ENCODE measurements at places on chromosomes 7 and 10. TPM values are rescaled to one million over a fixed set of nuclear protein-coding genes. Genes with fewer than 3 reads are reported as not detected.

The FKBP9 gene
- polyA plus RNA-seq = 177 TPM

The FANK1 gene
- 2.8 TPM for polyA plus RNA-seq

The CFAP46 gene
- polyA plus RNA-seq = 2.7 TPM

The OPALIN gene
- polyA plus RNA-seq = not detected

The ZPBP gene
- polyA plus RNA-seq = not detected

The BTBD16 gene
- polyA plus RNA-seq = not detected

The GBX1 gene
- polyA plus RNA-seq = not detected

DNA sequence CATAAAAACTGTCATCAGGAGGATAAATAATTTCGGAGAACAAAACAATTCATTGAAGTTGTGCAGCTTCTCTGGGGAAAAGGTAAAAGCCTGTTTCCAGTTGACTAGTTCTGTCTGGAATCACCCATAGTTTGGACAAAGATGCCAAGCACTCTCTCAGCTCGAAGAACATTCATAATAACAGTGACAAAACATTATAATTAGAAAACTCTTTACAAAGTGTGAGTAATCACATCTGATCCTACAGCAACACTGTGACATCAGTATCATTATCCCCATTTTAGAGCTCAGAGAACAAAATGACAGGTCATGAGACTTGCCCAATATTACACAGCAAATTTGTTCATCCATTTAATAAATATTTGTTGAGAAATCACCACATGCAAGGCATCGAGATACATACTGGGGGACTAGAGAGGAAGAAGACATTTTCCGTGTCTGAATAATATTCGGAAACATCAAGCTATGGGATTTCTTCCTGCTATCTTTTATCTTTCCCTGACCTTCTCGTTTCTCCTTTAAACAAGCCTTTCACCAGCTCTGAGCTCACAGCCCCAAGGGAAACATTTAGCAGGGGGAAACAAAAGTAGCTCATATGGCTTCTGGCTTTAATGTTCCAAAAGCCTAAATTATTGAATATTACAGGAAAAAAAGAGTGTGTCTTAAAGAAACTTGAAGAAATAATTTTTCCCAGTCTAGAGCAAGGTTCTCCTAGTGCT lies 123.3 kb upstream of the GHITM start:
- DNase-seq = no peak

GRCh38 chr10:95500097-95500496 lies 61.1 kb downstream of the SORBS1 start:
- DNase-seq = no peak

DNA sequence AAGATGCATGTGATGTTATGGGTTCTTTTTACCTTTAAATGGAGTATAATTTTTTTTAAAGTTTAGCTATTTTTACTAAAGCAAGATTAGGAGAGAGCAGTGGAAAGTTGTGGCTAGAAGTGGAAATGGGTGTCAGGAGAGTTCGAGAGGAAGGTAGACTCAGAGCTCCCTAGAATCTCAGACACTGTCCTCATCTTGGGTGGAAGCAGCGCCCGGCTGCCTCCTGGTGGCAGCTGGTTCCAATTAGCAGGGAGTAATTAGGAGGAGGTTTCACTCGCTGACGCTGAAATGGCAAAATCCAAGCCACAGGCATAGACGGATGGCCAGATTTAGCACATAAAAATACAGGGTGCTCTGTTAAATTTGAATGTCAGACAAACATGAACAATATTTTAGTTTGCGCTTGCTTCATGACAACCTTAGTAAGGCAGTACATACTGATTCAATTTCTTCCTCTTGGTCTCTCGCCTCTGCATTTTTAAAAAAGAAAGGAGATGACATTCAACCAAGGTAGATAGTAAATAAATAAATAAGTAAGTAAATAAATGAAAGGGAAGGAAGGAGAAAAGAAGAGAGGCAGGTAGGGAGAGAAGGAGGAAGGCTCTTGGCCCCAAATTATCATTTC lies 58.5 kb downstream of the LGI1 start:
- DNase-seq = peak; percentile 7

DNA sequence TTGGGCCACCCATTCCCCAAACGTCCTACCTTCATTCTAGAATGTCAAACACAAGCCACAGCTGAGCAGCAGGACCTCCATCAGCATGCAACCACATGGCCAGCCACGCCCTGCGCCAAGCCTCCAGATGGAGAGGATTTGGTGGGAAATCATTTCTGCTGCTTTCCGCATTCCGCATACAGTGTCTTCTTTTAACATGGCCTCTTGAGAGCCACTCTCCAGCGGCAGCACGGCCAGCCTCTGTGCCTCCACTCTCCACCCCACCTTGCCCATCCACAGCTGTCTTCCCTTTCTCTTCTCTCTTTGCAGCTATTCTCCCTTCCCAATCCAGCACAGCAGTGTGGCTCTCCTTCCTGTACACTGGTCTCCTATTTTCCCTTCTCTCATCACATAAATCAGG lies 389.1 kb downstream of the PAXIP1 start:
- no peak for DNase-seq

DNA sequence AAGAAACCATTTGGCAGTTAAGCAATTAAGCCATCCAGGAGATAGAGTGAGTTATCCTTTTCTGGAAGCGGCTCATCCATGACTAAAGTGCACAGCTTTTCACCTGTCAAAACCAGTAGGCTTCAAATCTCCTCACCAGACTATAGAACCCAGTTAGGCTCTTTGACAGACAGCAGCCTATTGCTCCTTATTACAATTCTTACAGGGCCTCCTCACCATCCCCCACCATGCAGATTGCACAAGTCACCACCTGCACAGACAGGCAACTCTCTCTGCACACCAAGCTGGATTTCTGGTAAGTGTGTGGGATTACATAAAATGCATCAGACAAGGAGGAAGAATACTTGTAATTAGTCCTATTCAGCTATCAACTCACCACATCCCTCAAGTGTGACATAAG lies 301.6 kb downstream of the SNX13 start:
- DNase-seq = no peak

GRCh38 chr7:150852371-150852905 lies at the start of gene AOC1:
Gene AOC1 (plus strand): TSS chr7:150852517. CDS start chr7:150856471, 3,954 bp downstream.
- DNase-seq = no peak

- DNase-seq = no peak
Measured at GRCh38 chr10:124033887-124034218, 59.5 kb downstream of the CHST15 start.

DNA sequence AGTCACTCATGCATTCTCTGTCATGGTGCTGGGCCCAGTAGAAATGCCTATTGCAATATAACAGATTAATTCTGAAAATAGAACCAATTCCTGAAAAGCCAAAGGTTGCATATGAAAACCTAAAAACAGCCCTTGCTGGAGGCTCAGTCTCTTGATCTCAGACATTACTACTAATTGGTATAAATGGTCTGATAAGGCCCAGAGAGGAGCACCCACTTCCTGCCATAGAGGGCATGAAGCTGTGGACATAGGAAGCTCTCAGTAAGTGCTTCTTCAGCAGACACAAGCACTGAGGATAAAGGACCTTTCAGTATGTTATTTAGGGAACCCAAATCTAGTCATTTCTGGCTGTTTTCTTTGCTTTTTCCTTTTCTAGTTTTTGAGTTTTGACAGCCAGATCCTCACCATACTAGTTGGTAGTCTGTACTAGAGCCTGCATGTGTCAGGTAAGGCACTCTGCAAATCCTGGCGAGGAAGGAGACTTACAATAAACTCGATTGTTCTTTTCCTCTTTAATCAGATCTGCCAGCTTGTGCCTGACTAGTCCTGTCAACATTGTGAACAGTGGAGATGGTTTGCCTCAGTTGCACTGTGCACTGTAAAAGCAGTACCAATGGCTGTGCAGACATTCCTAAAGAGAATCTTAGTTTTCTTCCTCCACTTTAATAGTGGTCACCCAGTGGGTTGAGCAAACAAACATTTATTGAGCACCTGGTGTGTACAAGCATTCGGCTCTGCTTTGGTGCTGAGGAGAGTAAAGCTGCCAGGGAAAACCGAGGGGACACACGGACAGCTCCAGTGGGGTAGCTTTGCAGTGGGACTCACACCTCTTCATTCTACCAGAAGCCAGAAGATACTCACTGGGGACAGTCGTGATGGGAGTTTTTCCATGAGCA lies 140.9 kb downstream of the CHN2 start:
- no peak for DNase-seq

DNA sequence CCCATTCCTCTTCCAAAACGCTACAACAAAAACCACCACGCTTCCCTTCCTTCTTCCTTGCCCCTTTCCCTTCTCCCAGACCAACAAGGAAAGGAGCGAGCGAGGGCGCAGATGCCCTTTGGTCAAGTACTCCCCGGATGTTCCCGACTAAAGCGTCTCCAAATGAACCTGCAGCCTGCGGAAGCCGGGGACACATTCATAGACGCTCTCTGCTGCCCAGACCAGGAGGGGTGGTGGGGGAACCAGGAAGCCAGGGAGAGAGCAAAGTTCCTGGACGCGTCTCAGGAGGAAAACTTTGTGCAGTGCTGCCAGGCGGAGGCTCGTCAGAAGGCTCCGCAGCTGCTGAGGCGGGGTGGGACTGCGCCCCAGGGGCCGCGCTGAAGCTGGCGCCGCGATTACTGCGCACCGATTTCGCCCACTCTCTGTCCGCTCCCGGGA lies 754 bp downstream of the SEMA3D start:
- DNase-seq = no peak

- no peak for DNase-seq
Measured at GRCh38 chr10:129057856-129058663, 409.0 kb upstream of the MGMT start.

DNA sequence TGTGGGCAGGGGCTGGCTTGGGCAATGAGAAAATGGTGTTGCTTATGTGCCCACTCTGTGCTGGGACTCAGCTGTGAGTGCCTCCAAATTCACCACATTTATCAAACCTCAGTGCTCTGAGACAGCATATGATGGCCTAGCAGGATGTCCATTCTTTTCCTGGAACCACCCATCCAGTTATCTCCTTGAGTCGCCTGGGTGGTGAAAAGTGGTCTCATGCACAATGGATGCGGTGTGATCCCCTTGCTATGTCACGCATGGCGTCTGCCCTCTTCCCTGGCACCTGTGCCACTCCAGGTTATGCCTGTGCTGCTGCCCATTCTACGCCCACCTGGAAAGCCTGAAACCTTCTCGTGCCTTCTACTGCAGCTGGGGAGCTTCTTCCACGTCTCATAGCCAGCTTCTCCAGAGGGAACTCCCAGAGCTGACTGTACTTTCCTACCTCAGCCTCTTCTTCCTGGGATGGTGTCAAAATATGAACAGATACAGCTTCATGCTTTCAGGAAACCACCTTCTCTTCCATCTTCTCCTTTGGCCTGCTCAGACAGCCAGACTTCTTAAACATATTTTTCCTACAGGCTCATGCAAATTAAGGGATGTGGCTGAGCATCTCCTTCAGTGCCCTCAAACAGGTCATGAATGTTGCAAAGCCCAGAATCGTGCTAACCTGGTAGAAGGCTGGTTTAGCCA lies 147.3 kb downstream of the PFKFB3 start:
- no peak for DNase-seq

GRCh38 chr7:148927123-148928045 lies 43.3 kb upstream of the EZH2 start:
- no peak for DNase-seq

Data from AG04450 (cell line).